RPMI7951 (cell line): ENCODE measurements at places on chromosomes 7 and 10.

- DNase-seq, result no peak
These were observed 458.0 kb upstream of the GALNT17 start for GRCh38 chr7:70673778-70674570.

- DNase-seq, result no peak
These were observed 355.9 kb upstream of the TMEM229A start for GRCh38 chr7:124388751-124389150.

DNA sequence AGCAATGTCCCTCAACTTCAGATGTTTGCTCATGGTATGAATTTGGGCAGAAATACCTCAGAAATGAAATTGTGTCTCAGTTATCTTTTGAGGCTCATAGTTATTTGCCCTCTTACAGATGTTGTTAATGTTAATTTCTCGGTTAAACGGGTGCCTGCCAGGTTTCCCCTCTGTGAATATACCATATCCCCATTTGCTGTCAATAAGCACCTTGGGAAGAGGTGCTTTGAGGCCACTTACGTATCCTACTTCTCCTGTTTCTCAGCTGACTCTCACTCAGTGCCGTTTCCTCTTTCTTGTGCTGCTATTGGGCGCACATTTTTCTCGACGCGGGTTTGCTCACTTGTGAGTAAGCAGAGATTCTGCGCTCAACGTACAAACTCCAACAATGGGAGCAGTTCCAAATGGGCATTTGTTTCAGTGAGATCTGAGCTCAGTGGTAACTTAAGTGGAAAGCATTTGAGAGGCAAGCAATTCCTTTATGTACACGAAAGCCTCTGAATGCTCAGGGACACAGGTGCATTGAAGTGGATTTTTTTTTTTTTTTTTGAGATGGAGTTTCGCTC is 34.8 kb upstream of the JAKMIP3 start:
- DNase-seq, result no peak

GRCh38 chr7:155851892-155852291 is 39.6 kb upstream of the SHH start:
- DNase-seq, result no peak

- DNase-seq, result no peak
These were observed 55.7 kb downstream of the FHIP2A start for GRCh38 chr10:114877301-114877644.

GRCh38 chr10:6083523-6084475 is 5.0 kb upstream of the RBM17 start:
- DNase-seq, result peak; percentile 13

DNA sequence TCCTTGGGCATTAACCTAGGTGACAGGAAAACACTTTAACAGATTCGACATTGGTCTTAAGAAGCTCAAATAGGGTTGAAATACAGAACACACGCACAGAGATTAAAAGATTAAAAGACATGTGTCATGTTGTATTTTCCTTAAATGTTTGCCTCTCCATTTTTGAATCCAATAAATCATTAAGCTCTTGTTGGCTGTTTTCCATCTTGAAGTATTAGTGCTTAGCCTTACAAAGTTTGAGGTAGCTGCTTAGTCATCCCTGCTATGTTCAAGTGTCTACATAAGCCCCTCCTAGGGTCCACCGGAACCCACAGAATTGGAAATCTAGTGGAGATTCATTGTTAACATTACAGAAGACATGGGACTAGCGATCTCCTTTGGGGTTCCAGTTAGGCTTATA is 12.7 kb upstream of the GJD4 start:
- no peak for DNase-seq

GRCh38 chr7:92155108-92155739 is 20.9 kb upstream of the CYP51A1 start:
- DNase-seq, result no peak

- peak; percentile 56 for DNase-seq
These were observed 44.8 kb downstream of the ZNF800 start for GRCh38 chr7:127347567-127348246.

DNA sequence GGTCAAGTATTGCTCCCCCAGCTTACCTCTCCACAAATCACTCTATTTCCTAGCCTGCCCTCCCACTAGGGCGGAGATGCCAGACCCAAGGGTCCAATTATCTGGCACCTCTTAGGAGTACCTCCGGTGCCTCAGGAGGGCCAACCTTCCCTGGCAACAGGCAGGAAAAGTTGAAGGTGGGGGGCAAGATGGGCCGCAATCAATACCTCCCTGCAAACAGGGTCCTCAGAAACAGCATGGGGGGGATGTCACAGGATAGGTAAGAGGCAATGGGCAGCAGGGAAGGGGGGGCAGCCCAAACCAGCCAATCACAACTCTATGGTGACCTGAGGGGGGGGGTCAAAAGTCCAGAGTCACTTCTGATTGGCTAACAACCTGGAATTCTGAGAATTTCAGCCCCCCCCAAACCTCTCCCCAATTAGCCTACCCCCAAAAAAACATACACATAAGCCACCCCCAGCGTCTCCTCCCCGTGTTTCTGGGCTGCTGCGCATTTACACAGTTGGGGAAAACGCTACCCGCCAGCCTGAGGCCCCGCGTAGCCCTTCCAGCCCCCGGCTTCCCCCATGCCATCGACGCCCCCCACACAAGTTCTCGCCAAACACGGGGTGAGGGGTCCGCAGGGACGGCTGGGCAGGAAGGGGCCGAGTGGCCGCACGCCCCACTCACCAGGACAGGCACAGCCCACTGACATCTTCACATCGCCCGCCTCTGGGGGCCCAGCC is 589 bp downstream of the LDB1 start:
- DNase-seq, result peak; percentile 59

DNA sequence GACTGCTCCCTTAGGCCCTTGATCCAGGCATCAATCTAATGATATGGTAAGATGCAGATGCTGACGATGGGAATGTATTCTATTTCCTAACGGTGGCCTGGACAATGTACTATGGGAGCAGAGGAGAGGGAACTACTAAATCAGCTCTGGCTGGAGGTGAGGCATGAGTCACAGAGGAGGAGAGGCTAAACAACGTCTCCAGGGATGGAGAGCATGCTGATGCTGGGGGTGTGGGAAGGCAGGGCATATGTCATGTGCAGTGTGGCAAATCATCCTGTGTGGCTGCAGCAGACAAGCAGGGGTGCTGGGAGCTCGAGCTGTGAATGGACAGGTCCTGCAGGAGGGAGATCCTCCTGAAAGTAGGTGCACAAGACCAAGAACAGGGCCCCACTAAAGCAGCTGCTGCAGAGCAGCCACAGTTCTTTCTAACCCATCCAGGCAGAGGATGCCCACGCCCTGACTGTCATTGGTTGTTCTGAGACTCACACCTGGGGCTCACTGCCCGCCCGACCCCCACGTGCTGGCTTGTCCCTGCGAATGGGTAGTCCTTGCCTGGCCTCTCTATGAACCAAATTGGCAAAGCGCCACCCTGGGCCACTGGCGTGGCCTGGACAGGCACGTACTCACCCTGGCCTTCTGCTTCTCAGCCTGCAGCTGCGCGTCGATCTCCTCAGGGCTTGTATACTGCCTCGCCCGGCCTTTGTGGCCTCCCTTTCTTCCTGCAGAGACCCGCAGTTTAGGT is 4.0 kb downstream of the PDAP1 start:
- DNase-seq, result no peak

DNA sequence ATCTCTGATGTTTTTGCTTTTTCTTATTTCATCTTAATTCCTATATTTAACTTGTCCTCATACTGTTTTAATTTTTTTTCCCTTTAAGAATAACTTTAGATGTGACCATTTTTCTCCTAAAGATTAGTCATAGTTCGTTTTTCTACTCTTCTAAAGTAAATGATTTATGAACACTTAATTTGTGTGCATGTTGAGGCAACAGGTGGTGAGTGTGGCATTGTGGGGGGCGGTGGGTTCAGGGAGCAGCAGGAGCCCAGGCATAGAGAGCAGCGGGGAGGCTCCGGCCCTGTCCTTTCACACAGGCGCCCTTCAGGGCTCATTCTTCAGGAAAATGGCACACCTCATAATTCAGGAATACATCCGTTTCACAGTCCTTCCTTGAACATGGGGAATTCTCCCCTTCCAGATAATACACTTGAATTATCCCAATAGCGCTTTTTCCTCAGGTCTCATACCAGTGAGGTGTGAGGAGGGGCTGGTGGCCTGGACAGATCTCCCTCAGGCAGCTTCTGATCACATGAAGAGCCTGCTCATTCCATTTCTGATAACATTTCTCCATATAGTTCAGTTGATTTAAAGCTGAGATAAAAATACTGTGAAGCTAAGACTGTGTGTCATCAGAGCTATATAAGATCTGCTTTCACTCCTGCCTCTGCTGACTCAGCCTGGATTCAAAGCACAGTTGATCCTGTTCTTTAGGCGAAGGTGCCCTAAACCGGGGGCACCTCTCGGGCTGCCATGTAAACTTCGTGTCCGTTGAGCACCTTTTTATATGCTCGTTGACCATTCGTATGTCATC is 40.2 kb downstream of the CUL1 start:
- DNase-seq, result no peak

GRCh38 chr7:17239046-17239445 is 59.4 kb upstream of the AHR start:
- DNase-seq, result peak; percentile 14

DNA sequence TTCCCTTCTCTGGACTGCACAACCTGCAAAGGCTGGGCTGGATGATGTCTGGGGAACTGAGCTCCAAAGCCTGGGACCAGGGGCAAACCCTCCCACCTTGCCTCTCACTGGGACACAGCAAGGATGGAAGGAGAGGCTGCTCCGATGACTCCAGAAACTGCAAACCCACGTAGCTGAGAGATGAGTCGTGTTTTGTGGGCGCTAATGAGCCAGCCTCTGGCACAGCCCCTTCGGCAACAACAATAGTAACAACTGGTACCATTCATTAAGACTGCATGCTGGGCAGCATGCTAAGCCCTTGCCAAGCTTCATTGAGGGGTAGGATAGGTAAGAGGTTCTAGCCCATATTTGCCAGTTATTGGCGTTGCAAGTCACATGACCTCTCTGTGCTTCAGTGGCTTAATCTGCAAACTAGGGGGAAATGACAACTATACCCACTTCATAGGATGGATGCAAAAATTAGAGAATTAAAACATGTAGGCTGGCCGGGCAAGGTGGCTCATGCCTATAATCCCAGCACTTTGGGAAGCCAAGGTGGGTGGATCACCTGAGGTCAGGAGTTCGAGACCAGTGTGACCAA is 145.9 kb downstream of the SH3PXD2A start:
- peak; percentile 68 for DNase-seq

GRCh38 chr10:103767756-103768155 is 87.6 kb downstream of the SH3PXD2A start:
- peak; percentile 78 for DNase-seq

DNA sequence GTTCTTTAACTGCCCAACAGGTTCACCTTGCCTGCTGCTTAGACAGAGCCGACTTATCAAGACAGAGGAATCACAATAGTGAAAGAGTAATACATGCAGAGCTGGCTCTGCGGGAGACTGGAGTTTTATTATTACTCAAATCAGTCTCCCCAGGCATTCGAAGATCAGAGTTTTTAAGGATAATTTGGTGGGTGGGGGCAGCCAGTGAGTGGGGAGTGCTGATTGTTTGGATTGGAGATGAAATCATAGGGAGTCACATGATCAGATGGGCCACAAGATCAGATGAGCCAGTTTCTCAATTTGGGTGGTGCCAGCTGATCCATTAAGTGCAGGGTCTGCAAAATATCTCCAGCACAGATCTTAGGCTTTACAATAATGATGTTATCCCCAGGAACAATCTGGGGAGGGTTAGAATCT is 131.3 kb downstream of the AKR1D1 start:
- DNase-seq, result no peak

DNA sequence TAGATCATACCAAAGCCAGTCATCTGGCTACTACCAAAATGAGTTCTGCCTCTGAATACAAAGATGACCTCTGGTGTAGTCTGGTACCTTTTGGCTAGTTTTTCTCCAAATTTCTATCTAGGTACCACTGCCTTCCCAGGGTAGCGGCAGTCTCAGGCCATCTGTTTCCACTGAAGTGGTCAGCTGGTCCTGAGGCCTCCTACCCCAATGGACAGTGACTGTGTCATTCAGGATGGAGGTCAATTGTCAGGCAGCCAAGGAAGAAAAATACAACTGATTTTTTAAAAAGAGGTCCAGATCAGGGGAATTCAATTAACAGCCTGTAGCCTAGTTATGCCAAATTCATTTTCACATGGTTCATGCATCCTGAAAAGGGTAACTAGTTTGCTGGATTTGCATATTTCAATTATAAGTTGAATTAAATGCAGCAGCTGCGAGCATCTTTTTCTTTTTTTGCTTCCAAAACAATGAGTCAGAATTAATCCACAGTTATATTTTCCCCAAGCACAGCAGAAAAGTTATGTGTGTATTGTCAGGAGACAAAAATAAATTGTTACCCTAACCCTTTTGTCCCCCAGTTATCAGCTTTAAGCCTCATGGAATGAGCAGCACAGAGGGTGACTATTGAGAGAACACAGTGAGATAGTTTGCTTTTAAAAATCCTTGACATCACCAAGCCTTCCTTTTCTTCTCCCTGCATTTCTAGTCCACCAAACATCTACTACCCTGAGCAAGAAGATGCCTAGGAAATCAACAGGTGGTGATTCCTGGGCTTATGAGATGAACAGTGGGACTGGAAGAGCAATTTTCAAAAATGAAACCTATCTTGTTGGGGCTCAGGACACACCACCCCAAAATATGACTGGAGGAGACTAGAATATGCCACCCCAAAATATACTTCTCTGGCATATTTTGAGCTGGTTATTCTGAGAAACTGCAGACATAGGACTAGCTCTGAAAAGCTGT is 27.7 kb downstream of the BCCIP start:
- DNase-seq, result no peak

DNA sequence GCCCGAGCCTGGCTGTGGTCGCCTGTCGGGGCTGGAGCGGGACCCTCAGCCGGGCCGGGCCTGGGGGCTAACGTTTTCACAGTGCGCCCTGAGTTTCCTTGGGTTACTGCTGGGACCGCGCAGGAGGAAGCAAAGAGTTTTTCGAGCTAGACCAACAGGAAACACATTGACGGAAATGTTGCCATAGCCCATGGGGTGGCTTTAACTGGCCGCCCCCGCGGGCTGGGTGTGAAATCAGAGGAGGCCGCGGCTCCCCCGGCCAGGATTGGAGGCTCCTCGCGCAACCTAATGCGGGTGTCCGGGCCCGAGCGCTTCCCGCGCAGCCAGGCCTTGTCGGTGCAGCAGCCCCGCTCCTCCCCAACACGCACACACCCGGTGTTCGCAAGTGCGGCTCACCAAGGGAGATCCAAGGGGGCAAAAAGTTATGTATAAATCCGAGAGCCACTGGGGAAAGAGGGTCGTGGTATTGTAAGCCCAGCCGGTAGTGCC is 1.9 kb downstream of the HHEX start:
- DNase-seq, result no peak
